ENCODE measurements at places on chromosomes 2 and 18. TPM values are rescaled to one million over a fixed set of nuclear protein-coding genes. Genes with fewer than 3 reads are reported as not detected.

DNA sequence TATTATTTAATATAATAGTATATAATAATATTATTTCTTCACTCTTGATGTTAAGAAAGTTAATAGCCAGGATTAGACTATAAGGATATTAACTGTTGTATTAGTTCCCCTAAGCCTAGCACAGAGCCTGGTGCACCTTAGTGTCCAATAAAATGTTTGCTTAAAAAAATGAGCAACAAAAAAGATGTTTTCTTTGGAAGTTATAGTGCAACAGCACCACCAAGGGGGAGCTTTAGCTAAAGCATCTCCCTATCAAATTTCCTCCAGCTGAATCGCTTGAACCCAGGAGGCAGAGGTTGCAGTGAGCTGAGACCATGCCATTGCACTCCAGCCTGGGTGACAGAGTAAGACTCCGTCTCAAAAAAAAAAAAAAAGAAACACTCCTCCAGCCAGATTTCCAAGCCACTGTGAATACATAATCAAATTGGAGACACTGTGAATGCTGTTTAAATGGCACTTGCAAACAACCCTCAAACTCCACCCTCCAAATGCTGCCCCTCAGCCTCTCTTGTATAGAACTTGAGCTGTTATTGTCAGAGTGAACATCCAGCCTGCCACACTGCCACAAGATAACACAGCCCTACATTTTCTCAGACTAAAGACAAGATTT, 221.9 kb downstream of the DYM start:
- no peak for DNase-seq

- no peak for DNase-seq
Observed at GRCh38 chr2:181174611-181175580, 194.5 kb downstream of the UBE2E3 start.

DNA sequence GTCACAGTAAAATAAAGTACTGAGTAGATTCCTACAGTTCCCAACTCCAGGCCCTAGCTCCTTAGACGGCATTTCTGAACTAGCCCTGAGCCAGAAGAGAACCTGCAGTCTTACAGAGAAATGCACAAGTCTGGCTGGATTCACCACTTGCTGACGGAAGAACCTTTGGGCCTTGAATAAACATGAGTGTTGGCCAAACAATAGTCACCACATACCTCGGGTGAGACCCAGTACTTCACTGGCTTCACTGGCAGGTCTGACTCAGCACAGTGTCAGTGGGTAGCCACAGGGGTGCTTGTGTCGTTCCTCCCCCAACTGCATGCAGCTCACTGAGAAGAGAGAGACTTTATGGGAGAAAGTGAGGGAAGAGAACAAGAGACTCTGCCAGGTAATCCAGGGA, 88.9 kb downstream of the TMEM185B start:
- no peak for DNase-seq

DNA sequence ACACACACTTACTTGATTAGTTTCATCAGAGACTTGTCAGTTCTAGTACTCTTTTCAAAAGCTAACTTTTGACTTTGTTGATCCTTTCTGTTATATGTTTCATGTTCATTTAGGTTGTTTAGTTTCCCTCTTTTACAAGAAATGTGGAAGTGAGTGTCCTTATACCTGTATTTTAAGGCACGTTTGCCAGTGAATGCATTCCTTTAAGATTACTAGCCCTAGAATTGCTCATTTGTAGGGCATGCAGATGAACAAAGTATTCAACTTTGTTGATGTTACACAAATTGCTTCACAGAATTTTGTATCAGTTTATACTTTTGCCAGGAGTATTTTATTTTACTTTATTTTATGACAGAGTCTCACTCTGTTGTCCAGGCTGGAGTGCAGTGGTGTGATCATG, 6.3 kb downstream of the IL1RL2 start:
- no peak for DNase-seq

DNA sequence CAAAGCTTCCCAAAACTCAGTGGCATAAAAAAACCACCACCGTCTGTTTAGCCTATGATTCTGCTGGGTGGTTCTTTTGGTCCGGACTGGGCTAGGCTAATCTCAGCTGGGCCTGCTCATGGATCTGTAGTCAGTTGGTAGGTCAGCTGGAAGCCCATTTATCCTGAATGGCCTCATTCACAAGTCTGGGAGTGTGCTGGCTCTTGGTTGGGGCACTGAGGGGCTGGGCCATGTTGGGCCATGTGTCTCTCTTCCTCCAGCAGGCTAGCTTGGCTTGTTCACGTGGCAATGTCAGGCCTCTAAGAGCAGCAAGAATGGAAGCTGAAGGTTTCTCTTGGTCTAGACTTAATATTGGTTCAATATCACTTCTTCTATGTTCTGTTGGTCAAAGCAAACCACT, 95.7 kb upstream of the HS6ST1 start:
- DNase-seq: no peak

- DNase-seq: no peak
Observed at GRCh38 chr2:43152186-43152585, 74.2 kb downstream of the ZFP36L2 start.

The GTF2A1L gene
- not detected for total RNA-seq

Data from activated naive CD4-positive, alpha-beta T cell treated with anti-CD3 and anti-CD28 coated beads for 36 hours (primary cell).